SK-N-SH (cell line): ENCODE measurements at places on chromosomes 11 and 22.

- no peak for DNase-seq
Measured at GRCh38 chr11:44600839-44601383, 35.4 kb downstream of the CD82 start.

DNA sequence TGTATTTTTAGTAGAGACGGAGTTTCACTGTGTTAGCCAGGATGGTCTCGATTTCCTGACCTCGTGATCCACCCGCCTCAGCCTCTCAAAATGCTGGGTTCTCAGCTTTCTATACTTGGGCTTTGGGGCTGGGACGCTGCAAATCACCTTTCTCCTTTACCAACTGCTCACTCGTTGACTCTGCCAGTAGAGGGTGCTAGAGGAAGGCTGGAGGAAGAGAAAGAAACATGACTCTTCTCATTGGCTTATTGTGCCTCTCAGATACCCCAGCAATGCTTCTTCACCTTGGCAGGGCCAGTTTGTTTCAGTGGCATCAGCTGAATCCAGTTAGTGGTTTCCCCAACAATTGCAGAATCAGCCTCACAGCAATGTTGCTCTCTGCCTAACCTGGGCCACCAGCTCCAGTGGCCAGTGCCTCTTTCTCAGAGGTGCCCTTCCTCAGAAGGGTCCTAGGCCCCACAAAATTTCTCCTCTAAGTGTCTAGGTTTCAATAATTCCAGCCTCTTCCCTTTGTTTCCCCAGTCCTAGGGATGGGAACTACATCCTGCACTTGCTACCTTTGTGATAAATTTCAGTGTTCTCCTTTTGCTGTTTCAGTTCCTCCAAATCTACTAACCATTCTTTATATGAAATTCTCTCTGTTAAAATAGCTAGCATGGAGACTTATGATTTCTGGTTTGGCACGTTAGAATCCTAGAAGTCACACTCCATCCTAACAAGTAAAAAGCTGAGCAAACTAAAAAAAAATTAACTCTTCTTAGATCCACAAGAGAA is 71.5 kb upstream of the VSTM5 start:
- DNase-seq = peak; percentile 58

GRCh38 chr11:96238563-96239135 is 104.3 kb downstream of the MAML2 start:
- no peak for DNase-seq

DNA sequence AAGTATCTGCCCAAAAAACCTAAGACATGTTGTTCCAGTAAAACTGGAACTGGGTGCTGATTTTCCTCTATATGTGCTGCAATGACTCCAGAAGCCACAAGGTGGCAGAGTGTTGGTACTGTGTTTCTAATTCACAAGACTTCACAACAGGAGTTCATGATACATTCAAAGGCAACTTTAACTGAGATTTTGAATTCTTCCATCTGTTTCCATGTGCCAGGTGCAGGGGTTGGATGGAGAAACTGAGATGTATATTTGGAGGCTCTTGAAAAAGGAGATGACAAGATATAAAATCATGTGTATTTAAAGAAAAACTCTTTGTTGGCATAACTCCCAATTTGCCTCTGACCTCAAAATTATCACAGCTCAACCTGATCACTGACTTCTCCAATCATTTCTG is 1098.6 kb upstream of the CCDC90B start:
- peak; percentile 25 for DNase-seq

GRCh38 chr11:43556612-43557375 is 123.7 kb upstream of the HSD17B12 start:
- no peak for DNase-seq

DNA sequence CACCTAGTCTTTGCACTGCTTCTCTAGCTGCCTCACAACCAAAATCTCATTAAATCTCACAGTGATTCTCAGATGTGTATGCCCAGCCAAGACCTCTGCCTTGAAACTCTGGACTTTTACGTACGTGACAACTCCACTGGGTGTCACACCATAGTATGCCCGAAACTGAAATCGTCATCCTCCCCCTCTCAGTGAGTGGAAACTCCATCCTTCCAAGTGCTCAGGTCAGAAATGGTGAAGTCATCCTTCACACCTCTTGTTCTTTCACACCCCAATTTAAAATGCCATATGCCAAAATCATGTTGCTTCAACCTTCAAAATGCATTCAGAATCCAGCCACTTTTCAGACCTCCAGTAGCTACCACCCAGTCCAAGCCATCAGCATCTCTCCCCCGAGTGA is 42.5 kb downstream of the SFI1 start:
- DNase-seq = no peak

GRCh38 chr11:44923806-44924205 is 26.9 kb downstream of the TP53I11 start:
- no peak for DNase-seq

- no peak for DNase-seq
Measured at GRCh38 chr11:134230339-134230738, 5.9 kb downstream of the VPS26B start.

- DNase-seq = peak; percentile 81
Measured at GRCh38 chr11:8082391-8083087, 1.5 kb downstream of the TUB start.

DNA sequence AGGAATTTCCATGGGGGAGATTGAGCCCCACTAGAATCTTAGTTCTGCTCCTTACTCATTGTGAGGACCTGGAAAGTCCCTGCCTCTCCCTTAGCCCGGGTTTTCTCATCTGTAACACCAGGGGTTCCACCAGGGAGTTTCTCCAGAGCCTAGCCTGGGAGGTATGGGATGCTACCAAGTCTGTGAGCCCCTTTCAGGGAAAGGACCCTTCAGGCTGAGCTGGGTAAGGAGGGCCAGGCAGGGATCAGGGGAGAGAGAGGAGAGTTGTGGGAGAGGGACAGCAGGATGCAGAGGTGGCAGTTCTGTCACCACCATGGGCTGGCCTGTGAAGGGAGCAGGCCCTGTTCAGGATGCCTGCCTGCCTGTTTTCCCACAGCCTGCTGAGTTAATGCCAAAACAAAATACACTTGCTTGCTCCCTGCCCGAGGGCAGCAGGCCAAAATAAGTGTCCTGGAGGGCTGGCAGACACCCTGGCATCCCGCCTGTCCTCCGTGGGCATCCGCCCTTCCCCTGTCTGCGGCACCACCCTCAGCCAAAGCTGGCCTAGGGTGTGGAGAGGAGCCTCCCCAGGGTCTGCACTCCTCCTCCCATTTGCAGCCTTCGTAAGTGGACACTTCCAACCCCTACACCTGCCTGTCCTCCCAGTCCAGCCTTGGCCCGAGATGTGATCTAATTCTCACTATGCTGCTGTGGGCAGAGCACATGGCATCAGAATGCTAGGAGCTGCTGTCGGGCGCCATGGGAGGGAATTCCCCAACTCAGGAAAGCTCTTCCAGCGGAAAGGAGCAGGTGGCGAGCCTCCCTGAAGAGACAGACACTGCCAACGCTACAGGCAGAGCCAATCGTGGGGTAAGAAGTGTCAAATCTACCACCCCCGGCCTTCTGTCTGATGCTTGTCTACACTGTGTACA is 5.9 kb upstream of the FCHSD2 start:
- DNase-seq = peak; percentile 28

DNA sequence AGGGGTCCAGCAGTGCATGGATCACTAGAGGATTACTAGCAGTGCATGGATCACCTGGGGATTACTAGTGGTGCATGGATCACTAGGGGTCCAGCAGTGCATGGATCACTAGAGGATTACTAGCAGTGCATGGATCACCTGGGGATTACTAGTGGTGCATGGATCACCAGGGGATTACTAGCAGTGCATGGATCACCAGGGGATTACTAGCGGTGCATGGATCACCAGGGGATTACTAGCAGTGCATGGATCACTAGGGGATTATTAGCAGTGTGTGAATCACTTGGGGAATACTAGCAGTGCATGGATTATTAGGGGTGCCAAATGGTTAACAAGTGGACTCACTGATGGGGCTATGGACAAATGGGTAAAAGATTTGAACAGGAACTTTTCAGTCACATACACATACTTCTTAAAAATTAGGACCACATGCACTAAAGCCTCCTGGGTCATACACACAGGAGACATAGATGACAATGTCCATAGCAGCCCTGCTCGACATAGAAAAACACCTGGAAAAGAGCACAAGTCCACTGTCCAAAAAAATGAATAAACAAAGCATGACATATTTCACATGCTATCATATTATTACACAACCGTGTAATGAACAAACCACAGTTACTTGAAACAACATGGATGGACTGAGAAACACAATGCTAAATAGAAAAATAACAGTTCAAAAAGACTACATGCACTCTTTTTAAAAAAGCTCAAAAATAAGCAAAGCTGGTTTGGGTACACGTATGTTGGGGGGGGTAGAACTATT is 109.8 kb downstream of the CD44 start:
- DNase-seq = no peak

DNA sequence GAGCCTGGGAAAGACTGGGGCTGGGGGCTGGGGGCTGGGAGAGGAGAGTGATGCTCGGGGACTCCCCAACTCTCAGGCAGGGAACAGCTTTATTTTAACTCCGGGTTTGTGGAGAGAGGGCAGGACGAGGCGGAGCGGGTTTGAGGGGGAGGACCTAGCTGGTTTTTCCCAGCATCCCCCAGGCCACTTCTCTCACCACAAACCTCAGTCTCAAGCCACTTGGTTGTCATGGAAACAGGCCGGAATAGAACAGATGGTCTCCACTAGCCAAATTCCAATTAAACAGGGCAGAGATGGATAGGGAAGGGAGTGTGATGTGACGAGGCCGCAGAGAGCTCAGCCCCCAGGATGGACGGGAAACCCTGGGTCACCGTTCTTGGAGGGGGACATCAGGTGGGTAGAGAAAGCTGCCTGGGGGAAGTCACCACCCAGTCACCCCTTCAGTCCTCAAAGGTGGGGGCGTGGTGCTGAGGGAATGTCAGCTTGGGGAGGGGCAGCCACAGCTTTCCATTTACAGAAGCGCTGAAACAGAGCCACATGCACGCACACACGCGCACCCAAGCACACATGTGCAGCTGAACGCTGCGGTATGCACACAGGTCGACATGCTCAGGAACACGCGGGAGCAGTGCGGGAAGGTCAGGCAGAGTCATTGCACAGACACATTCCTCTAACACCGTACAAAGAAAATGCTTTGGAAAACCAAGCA is 19.2 kb downstream of the NECTIN1 start:
- peak; percentile 92 for DNase-seq

- DNase-seq = no peak
Measured at GRCh38 chr11:34929794-34930763, 13.7 kb downstream of the PDHX start.

DNA sequence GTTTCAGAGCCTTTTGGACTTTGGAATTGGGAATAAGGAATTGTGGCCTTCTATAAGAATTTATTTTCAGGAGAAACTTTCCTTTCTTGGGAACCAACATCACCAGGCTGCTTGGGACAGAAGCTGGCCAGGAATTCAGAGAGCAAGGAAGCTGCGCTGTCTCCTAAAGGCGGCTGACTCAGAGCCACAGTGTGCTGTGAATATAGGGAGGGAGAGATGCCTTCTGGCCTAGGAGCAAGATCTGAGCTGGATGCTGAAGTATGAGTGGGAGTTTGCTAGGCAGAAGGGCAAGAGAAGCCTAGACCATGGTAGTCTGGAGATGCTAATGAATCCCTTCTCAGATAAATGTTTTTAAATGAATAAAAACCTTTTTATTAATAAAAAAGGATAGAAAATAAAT is 213.7 kb upstream of the TBCEL start:
- no peak for DNase-seq

GRCh38 chr11:66861774-66862558 is 5.1 kb downstream of the LRFN4 start:
- no peak for DNase-seq

GRCh38 chr11:114036147-114036811 is 23.2 kb upstream of the ZBTB16 start:
- DNase-seq = peak; percentile 90

DNA sequence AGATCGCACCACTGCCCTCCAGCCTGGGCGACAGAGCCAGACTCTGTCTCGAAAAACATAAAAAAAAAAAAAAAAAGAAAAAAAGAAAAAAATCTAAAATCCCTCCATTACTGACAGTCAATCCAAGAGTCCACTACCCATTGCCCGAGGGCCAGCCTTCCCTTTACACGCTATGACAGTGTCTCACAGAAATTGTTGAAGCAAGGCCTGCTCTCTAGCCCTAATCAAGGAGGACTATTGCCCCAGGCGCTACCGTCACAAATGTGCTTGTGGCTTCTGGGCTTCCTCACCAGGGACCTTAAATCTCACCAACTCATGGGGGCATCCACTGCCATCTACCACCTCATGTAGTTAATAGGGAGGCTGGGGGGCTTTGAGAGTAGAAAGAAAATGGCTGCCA is 49.9 kb downstream of the UBASH3B start:
- no peak for DNase-seq

DNA sequence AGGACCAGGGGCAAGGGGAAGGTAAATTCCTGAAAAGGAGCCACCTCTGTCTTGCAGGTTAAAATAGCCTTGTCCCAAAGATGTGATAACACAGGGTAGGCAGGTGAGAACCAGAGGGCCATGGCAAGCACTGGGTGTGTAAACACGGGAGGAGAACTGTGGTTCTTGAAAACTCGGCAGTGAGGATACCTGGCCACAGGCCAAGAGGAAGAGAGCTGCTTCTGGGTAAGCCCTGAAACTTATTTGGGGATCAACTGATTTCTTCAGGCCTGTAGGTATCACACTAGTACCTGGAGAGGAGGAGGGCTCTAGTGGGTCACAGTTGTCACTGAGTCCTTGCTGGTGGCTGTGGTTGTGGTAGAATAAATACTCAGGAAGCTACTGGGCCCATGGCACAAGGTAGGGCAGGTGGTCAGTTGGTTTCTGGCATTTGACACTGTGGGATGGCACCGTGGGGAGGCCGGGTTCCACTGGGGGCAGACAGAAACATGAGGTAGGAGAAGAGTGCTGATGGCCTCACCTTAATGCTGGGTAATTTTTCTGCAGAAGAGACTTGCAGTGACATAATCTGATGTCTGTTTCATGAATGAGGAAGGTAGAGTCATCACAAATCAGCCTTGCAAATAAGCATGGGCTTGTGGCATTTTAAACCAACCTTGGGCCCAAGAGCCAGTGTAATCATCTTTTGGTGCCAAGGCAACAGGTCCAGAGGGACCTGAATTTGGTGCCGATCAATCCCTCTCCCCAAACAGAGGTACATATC is 22.0 kb downstream of the AMPD3 start:
- DNase-seq = no peak

DNA sequence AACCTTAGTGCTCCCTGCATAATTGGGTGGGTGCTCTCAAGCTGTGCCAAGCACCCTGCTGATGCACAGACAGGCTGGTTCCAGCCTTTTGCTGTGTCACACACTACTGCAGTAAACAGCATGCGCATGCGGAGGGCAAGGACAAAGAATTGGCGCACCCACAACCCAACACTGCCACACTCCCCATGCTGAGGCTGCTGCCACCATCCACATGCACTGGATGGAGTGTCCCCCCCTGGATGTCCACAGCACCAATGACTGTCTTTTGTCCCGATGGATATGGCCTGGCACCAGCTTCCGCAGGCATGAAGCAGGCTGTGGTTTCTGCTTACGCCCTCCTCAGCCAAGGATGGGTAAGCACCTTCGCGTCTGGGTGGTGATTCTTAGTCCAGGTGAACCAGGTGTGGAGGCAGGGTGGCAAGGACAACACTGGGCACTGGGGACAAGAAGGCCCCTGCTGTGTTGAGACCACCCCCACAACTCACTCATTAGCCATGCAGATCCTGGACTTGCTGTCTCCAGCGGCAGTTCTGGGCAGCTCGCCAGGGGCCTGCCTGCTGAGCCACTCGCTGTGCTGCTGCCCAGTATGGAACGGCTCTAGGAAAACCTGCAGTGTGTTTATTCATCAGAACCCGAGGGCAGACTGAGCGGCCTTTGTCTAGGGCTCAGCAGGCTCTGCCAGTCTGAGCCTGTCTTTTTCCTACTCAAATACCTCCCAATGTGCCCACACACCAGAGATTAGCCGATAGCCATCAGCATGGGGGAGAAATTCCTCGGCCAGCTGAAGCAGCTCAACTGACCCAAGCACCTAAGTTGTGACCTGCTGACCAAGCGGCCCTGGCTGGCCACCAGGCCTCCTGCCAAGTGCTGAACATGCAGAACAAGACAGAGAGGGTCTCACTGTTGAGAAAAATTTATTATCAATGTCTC is 8.2 kb upstream of the NAP1L4 start:
- DNase-seq = peak; percentile 88
